ENCODE measurements at places on chromosomes 16 and 17.

- DNase-seq, result no peak
Observed at GRCh38 chr17:40482722-40483121, 18.7 kb downstream of the TNS4 start.

DNA sequence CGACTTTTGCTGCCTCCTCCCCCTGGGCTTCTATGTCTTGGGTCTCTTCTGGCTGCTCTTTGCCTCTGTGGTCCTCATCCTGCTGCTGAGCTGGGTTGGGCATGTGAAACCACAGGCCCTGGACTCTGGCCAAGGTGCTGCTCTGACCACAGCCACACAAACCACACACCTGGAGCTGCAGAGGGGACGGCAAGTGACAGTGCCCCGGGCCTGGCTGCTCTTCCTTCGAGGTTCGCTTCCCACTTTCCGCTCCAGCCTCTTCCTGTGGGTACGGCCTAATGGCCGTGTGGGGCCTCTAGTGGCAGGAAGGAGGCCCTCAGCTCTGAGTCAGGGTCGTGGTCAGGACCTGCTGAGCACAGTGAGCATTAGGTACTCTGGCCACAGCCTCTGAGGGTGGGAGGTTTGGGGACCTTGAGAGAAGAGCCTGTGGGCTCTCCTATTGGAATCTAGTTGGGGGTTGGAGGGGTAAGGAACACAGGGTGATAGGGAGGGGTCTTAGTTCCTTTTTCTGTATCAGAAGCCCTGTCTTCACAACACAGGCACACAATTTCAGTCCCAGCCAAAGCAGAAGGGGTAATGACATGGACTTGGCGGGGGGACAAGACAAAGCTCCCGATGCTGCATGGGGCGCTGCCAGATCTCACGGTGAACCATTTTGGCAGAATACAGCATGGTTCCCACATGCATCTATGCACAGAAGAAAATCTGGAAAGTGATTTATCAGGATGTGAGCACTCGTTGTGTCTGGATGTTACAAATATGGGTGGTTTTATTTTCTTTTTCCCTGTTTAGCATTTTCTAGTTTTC, 2.3 kb downstream of the GP1BA start:
- DNase-seq, result no peak

GRCh38 chr17:20935740-20936139, 107.1 kb downstream of the USP22 start:
- no peak for DNase-seq

- no peak for DNase-seq
Observed at GRCh38 chr16:81448154-81449131, 3.8 kb downstream of the CMIP start.

DNA sequence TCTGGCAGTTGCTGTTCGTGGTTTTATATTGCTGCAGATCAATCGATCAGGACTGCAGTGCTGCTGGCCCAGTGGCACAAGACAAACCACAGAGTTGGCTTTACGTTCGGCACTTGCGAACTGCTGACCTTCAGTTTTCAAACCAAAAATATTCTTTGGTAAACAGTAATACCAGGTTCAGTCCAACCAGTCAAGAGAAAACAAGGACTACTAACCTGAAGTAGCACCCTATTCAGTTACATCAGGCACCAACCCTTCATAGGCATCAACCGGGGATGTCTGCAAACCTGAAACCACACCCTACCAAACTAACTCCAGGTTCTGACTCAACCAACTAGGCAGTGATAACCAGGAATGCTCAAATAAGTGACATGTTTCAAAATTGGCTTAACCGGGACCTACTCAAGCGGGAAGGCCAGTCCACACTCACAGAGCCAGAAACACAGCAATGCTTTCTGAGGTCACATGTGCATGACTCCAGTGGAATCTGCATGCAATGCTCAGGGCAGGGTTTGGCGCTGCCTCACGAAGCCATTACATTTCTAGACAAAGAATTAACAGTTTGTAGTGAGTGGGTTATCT, 91.1 kb downstream of the SMG6 start:
- no peak for DNase-seq

DNA sequence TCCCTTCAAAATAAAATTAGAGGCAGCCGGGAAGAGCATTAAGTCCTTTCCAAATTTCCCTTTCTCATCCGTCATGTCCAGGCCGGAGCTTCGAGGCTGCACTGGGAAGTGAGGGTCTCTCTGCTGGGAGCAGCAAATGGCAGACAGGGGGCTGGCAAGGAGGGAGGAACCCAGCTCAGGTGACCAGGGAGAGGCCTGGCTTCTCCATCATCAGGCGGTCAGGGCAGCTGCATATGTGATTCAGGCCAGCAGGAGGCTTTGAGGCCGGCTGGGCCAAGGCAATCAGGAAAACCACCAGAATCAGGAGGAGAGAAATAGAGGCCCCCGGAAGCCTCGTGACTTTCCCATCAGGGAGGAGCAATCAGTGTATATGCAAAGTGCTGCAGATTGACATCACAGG, 85.0 kb upstream of the RPL38 start:
- no peak for DNase-seq

DNA sequence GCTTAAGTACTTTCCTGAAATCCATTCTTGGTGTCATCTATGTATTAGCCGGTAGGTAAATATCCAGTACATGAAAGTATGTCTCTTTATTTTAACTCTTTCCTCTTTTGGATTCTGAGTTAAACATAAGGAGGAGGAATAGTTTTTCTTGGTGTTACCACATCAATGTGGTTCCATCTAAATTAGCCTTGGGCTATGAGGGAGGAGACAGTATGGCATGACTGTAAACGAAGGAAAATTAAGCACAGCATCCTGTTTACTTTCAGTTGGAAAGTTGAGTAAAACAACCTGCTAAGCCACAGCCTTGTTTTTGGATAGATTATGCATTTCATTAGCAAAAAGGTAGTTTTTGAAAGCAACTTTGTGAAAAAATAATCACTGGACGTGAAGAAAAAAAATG, 693.0 kb upstream of the SOX9 start:
- no peak for DNase-seq

DNA sequence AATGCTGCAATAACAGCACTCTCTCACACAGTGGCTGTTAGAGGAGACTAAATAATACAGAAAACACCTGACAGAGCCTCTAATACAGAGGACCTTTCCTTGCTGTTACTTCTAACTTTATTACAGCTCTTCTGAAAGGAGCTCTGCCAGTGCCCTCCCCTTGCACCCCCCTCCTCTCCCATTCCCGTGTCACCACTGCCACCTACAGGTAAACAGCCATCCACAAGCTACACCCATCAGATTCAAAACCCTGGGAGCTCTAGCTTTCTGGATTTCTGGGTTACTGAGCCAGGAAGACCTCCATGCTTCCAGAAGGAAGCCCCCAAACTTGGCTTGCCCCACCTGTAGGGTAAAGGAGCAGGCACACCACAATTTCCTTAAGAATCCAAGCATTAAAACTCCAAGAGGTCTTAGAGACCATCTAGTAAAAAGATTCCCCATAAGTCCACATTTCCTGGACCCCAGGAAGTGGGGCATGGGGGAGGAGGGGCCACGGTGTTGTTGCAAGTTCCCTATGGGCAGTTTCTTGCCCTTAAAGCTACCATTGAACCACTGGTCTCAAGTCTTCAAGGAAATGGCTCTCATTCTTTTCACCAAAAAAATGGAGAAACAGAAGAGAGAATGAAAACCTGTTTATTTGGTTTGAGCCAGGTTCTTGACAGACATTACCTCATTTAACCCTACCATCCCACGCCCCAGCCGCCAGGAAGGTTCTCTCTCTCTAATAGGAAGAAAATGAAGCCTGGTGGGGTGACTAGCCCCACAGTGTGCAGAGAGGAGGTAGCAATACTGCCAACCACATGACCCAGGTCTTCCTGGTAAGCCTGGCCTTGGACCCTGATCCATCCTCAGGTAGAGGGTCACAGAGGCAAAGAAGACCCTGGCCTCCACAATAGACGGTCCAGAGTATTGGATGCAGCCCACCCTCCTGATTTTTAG, 52.8 kb downstream of the TOM1L2 start:
- DNase-seq, result peak; percentile 64

DNA sequence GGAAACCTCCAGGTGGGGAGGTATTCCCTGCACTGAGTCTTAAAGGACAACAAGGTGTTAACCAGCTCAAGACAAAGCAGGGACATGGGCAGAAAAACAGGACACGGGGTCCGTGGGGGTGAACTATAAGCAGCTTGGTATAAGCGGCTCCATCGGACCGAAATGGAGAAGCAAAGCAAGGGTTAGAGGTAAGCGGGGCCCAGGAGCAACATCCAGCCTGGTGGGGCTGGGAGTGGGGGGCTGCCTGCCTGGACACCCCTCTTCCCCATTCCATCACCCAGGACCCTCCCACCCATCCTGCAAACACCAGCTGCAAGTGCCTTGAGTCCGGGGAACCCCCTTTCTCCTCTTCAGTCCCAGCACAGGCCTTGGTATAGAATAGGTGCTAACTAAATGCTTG, 29.5 kb downstream of the MYH11 start:
- DNase-seq, result no peak

DNA sequence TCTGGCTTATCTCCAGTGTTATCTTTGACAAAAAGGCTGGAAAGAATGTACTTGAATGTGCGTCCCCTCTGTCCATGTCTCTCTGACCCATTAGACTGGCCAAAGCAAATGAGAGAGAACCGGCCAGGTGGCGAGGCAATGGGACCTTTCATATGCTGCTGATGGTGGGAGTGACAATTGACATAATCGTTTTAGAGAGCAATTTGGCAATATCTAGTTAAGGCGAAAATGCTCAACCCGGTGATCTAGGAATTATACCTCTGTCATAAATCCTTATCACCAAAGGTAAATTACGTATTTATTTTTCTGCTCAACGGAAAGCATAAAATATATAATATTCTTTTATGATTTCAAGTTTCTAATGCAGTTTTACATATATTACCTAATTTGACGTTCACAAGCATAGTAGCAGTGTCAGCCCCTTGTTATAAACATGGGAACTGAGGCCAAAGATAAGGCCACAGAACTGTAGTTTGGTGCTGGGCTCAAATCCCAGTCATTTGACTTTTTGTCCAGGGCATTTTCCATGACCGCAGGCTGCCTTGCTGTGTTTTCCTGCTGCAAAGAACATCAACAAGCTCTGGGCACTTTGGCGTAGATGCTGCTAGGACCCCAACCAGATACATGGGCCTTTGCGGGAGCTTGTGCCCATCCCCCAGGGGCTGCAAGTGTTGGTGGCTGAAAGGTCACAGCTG, 14.7 kb upstream of the SDK2 start:
- no peak for DNase-seq

DNA sequence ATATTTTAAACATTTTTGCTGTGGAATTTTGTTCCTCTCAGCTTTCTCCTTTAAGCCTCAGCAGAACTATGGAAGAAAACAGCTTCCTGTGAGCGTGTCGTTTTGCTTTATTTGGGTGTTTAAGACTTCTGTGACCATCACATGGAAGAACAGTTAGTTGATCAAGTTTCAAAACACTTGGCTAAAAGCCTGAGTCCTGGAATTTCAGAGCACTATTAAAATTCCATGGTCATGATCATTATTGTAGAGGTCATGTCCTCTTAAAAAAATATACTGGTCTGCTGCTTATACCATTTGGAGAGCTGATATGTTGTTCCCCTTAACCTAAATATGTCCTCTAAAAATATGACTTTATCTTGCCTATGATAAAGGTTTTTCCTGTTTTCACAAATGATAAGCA, 12.6 kb upstream of the CDR2 start:
- DNase-seq, result no peak

GRCh38 chr16:16910666-16911065, 531.7 kb downstream of the NPIPA7 start:
- no peak for DNase-seq

GRCh38 chr17:36498560-36499300, 12.2 kb downstream of the ZNHIT3 start:
- no peak for DNase-seq

DNA sequence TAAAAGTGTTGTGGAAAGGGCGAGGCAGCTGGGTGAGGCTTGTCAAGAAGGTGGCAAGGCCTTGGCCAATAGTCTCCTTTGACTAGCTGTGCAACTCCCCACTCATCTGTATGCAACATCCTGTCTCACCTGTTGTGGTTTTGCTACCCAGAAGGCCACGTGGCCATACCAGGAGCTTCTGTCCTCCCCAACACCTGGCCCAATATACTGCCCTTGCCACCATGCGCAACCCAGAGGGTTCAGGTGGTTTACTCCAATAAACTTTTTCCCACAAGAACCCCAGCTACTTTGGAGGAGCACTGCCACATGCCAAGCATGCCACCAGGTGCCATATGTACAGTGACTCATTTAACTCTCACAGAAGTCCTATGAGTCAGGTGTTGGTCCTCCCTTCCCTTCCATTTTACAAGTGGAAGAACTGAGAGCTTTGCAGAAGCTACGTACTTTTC, 10.2 kb downstream of the MYO19 start:
- no peak for DNase-seq

DNA sequence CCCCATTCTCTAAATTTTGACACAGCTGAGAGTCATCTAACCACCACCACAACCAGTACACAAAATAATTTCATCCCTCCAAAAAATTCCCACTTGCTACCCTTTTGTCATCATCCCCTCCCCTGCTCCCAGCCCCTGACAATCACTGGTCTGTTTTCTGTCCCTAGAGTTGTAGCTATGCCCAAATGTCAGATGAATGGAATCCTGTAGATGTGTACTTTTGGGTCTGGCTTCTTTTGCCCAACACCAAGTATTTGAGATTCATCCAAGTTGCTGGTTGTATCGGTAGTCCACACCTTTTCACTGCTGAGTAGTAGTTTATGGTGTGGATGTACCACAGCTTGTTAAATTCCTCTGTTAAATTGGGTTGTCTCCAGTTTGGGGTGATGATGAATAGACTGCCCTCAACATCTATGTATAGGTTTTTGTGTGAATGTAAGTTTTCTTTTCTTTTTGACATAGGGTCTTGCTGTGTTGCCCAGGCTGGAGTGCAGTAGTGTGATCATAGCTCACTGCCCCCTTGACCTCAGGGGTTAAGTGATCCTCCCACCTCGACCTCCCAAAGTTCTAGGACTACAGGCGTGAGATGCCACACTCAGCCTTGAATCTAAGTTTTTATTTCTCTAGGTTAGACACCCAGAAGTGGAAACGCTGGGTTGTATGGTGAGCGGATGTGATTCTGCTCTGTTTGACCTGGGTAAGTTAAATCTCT, 14.6 kb upstream of the RMI2 start:
- no peak for DNase-seq

DNA sequence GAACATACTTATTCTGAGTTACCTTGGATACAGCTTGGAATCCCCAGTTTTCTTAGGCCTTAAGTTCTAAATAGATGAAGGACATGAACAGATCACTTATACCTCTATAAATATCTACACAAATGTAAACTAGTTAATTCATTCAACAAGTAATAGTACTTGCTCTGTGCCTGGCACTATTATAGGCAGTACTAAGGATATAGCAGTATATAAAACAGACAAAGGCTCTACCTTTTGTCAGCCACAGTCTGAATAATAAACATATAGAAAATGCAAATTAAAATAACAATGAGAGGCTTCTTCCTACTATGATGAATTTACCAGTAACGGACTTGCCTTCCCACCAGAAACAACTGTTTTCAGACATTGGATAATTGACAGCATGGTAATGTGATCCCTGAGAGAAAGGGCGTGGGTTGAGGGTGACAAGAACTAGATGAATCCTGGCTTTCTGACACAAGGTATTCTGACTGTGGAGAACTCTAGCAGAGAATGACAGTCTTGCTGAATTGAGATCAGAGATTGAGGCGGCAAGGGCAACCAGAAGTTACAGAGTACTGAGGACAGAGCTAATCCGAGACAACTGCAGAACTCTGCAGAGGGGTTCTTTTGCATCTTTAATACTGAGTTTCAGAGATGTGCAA, 170.5 kb downstream of the TANC2 start:
- DNase-seq, result no peak
